Fibroblast of mammary gland (primary cell): ENCODE measurements at places on chromosomes 16 and 17.

GRCh38 chr16:89055313-89055712 lies 38.3 kb upstream of the ACSF3 start:
- DNase-seq, result no peak

DNA sequence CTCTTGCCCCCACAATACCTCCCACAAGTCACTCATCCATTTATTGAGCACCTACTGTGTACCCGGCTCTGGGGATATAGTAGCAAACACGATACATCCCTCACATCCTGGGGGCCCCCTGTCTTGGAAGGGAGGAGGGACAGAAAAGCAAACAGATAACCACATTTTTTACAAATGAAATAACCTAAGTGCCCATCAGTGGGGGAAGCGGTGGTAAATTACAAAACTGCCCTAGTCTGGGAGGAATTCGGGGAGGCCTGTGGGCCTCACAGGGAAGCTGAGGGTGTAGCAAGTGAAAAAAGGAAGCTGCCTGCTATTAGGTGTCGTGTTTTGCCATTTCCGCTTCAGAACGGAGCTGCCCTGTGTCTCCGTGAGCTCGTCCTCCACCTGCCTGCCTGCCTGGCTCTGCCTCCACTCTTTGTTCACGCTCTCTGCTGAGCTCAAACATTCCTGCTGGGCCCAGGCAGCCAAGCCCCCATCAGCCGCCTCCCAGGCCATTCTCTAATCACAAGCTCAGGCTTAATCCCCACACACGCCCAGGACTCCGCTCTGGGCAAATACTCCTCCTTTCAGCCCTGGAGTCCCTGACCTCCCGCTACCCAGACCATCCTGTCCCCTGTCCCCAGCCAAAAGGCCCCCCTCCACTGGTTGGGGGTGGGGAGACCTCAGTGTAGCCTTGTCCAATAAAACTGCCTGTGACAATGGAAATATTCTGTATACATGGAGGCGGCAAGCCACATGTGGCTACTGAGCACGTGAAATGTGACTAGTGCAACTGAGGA lies 10.2 kb upstream of the SEC14L5 start:
- DNase-seq, result no peak

- peak; percentile 51 for DNase-seq
Observed at GRCh38 chr17:1709971-1710806, at the start of gene TLCD2. Gene TLCD2 (minus strand): TSS chr17:1710377. CDS start chr17:1710242, 135 bp downstream.

GRCh38 chr16:78537511-78537910 lies 438.1 kb downstream of the WWOX start:
- DNase-seq, result no peak

GRCh38 chr17:82964851-82965341 lies 114.5 kb upstream of the METRNL start:
- DNase-seq, result no peak

DNA sequence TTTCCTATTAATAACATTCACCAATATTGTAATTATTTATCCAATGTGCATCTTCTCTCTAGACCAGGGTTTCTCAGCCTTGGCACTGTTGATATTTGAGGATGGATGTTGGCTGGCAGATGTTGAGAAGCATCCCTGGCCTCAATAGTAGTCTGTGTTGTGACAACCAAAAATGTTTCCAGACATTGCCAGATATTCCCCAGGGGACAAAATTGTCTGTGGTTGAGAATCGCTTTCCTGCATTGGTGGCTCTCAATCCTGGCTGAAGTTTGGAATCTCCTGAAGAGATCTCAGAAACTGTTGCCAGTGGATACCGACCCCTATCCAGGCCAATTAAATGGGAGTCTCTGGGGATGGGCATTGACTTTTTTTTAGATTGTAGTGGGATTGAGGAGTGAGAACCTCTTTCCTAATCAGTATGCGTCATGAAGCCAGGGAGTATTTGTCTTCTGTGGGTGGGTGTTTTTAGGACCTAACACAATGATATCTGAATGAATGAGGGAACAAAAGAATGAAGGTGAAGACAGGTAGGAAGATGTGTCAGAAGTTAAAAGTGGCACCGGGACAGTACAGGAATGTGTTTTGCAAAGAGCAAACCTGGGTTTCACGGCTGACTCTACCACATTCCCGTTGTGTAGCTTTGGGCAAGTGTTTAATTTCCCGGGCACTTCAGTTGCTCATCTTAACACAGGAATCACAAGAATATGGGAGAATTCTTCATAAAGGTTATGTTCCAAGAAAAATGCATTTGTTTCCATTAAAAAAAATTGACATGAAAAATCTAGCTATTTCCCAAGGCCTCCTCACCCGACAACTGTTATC lies 24.3 kb downstream of the HSD17B2 start:
- DNase-seq, result no peak

DNA sequence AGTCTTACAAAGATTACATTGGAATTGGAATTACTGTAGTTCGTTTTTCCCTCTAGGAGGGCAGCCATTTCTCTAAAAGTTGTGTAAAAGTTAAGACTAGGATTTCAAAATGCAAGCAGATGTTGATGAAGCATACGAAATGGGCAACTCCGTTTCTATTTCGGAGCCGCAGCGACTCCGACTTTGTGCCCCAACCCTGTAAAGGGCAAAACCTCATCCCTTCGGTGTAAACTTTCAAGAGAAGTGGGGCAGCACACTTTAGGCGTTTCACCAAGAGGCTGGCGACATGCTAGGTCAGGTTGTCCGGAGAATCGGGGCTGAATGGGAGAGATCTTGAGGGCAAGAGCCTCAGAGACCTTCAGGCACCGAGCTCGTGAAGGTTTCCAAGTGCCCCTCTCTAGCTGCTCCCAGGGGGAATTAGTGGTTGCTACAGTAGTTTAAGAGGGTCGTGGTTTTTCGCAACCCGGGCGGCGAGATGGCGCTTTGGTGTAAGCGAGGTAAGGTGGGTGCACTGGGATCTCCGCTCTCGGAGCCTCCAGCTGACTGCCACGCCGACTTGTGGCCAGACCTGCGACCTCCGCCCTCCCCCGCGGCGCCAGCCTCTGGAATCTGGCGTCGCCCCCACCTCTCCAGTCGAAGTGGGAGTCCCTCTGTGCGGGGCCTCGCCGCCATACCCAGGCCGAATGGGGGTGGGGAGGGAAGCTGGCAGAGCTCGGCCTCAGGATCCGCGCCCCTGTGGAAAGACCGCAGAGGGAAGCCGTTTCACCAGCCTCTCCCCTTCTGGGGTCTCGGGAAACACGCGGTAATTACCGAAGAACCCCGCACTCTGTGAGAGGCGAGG lies 1.0 kb upstream of the HEXIM2 start:
- peak; percentile 59 for DNase-seq

GRCh38 chr16:28261942-28262341 lies 30.4 kb upstream of the SBK1 start:
- DNase-seq, result no peak

- no peak for DNase-seq
Observed at GRCh38 chr16:49399594-49400364, 26.2 kb downstream of the C16orf78 start.

- no peak for DNase-seq
Observed at GRCh38 chr17:69499318-69499717, 84.8 kb downstream of the MAP2K6 start.

DNA sequence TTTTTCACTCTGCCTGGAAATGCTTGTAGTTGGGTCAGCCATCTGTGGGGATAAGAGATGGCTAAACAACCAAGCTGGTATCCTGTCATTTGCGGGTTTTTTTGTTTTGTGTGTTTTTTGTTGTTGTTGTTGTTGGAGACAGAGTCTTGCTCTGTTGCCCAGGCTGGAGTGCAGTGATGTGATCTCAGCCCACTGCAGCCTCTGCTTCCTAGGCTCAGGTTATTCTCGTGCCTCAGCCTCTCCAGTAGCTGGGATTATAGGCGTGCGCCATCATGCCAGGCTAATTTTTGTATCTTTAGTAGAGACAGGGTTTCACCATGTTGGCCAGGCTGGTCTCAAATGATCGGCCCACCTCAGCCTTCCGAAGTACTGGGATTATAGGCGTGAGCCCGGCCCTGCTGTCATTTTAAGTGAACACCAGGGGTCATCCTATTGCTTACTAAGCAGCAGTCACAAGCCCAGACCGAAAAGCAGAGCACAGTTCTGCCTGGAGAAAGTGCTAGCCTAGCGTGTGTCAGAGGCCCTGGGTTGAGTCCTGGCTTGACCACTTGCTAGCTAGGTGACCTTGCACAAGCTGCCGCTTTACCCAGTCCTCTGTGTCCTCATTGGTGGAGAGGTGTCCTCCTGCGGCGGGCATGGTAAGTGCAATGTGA lies 4.6 kb downstream of the SMCR8 start:
- DNase-seq, result peak; percentile 78

DNA sequence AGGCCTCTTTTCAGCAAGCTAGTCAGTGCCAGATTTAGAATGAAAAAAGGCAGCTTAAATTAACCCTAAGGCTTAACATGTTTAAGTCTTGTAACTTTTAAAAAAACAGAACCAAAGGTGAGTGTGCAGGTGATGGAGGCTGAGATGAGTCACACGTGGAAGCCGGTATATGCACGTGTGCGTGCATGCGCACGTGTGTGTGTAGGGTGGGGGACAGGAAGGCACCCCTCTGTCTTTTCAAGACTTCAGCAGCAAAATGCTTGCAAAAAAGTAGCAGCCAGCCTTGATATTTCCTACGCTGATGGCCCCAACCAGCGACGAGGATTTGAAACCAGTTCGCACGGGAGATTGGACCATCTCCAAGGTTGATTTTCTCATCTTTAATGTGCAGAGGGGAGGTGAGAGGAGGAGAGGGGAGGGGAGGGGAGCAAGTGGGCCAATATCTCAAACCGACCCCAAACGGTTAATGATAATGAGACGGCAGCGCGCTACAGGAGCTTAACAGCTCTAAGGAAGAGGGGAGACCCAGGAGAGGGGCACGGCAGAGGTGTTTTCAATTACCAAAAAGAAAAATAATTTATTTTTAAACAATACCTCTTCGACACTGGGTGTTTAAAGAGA lies 154.7 kb downstream of the ZNF423 start:
- no peak for DNase-seq

- DNase-seq, result peak; percentile 94
Observed at GRCh38 chr16:19118938-19119431, 5.2 kb downstream of the ITPRIPL2 start.

GRCh38 chr17:73431401-73432205 lies 119.8 kb upstream of the CDC42EP4 start:
- no peak for DNase-seq

- peak; percentile 18 for DNase-seq
Observed at GRCh38 chr16:57471852-57472664, 9.6 kb downstream of the POLR2C start.

DNA sequence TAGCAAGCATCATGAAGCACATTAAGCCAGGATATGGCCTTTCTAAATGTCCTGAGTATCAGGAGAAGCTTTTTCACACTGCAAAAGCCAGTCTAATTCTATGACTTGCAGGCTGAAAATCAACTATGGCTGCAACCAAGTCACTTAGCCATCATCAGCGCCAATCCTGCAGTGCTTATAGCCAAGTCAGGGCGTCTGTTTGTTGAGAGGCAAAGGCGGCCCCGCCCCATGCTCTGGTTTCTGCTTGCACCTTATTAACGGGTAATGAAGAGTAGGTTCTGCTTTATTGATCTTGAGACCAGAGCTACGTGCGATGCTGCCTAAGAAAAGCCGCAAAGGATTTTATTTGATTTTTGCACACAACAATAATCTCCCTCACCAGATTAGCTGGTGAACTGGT lies 88.4 kb downstream of the CDH13 start:
- DNase-seq, result no peak

- DNase-seq, result no peak
Observed at GRCh38 chr17:56742601-56743000, 91.1 kb downstream of the C17orf67 start.

DNA sequence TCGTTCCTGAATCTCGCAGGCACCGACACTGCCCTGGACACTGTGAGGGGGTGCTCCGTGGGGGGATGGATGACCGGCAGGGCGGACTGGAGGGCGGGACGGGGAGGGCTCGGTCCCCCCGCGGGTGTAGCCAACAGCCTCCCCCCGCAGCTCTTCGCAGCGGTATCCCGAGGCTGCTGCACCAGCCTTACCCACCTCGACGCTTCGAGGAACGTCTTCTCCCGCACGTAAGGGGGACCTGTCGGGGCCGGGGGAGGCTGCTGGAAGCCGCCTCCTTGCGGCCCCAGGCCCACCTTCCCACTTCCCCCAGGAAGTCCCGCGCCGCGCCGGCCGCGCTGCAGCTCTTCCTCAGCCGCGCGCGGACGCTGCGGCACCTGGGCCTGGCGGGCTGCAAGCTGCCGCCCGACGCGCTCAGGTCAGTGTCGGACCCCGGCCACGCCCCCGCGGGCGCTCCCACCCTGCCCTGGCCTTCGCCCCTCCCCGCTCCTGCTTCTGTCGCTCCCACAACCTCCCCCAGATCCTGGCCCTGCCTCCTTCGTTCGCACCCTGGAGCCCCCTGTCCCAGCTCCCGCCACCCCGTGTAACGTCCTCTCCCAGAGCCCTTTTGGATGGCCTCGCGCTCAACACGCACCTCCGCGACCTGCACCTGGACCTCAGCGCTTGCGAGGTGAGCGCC lies 3.3 kb downstream of the CARMIL2 start:
- DNase-seq, result no peak

DNA sequence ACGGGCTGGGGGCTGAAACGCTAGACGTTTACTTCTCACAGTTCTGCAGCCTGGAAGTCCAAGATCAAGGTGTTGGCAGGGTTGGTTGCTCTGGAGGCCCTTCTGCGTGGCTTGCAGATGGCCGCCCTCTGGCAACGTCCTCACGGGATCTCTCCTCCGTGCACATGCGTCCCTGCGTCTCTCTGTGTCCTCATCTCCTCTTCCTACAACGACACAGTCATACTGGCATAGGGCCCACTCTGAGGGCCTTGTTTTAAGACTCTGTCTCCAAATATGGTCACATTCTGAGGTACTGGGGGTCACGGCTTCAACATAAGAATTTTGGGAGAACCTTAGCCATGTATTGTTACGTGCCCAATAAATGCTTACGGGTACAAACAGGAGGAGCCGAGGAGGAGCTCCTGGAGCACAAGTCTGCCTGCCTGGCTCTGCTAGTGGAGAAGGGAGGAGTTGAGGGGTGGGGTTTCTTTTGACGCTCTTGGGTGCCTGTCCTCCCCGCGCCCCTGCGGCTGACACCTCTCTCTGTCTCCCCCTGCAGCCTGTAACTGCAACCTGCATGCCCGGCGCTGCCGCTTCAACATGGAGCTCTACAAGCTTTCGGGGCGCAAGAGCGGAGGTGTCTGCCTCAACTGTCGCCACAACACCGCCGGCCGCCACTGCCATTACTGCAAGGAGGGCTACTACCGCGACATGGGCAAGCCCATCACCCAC lies 141.1 kb downstream of the NTN1 start:
- DNase-seq, result no peak

GRCh38 chr17:3033741-3034577 lies 29.4 kb downstream of the OR1D5 start:
- no peak for DNase-seq
